ENCODE measurements at places on chromosomes 2 and 18.

GRCh38 chr2:74538881-74539339 lies 9.2 kb downstream of the HTRA2 start:
- DNase-seq = no peak

- DNase-seq = no peak
These were observed 68.1 kb downstream of the BOD1L2 start for GRCh38 chr18:57214976-57215375.

DNA sequence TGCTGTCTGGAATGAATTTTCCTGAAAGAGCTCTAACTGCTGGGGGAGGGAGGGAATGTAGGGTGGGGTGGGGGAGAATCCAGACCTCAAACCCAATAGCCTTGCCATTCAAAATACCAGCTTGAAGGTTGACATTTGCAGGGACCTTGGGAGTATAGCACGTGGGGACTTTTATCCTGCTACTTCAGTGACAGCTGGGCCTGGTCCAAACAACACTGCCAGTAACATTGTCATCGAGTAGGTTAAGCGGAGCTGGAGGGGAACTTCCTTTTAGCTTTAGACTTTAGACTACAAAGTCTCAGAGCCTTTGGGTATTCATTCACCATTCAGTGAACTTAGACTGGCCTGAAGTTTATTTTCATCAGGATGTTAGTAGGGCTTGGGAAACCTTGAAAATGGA lies 248.7 kb downstream of the MEIS1 start:
- DNase-seq = no peak

DNA sequence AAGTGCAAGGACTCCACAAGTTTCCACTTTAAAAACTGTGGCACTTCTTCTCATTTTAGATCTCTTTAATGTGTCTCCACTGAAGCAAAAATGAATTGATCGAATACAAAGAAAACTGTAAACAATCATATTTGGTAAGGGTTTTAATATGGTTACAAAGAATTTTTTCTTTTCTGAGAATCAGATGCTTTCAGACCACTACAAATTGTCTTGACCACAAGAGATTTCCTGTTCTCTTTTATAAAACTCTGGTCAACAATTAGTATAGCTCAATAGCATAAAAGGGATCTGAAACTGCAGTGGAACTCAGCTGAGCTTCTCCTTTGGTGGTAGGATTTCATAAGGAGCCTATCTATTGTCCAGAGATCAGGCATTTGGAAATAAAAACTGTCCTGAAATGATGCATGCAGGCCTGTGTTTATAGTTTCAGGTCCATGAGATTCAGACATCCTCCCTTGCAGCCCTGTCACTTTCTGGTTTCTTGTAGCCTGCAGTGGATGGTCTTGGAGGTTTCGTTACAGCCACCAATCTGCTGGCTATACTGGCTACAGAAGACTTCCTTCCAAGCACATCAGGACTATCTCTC lies 120.0 kb downstream of the DOCK10 start:
- DNase-seq = no peak

DNA sequence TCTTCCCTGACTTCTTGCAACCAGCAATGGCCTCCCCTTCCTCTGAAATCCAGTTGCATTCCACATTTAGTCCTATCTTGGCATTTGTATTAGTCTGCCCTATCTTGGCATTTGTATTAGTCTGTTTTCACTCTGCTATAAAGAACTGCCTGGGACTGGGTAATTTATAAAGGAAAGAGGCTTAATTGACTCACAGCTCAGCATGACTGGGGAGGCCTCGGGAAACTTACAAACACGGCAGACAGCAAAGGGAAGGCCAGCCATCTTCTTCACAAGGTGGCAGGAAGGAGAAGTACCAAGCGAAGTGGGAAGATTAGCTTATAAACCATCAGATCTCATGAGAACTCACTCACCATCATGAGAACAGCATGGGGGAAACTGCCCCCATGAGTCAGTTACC lies 234.5 kb upstream of the COPS8 start:
- DNase-seq = no peak

DNA sequence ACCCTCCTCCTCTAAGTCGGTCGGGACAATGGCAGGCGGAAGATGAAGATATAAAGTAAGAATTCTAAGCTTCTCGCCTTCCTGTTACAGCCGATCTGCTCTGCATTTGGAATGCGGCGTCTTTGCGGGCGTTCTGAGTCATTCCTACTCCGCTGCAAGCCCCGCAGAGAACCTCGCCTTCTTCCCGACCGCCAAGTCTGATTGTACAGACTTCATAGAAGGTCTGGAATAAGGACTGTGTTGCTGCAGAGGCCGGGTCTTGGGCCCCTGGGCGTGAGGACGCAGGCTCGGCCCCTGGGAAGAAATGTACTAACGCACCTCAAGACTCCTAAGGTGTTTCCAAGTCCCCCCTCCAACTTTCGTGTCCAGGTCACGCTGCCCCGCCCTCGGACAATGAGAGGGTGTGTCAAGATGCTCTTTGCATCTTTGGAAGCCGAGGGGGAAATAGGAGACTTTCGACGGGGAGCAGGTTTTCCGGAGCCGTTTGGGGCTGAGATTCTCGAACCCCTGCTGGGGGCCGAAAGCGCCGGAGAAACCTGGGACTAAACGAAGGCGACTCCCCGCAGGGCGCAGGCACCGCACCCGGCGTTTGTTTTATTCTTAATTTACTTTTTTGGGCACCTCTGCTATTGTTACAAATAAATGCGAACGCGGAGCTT lies 12.7 kb upstream of the PAX3 start:
- DNase-seq = no peak

- DNase-seq = no peak
These were observed 209.6 kb downstream of the SLC8A1 start for GRCh38 chr2:40242315-40242714.

DNA sequence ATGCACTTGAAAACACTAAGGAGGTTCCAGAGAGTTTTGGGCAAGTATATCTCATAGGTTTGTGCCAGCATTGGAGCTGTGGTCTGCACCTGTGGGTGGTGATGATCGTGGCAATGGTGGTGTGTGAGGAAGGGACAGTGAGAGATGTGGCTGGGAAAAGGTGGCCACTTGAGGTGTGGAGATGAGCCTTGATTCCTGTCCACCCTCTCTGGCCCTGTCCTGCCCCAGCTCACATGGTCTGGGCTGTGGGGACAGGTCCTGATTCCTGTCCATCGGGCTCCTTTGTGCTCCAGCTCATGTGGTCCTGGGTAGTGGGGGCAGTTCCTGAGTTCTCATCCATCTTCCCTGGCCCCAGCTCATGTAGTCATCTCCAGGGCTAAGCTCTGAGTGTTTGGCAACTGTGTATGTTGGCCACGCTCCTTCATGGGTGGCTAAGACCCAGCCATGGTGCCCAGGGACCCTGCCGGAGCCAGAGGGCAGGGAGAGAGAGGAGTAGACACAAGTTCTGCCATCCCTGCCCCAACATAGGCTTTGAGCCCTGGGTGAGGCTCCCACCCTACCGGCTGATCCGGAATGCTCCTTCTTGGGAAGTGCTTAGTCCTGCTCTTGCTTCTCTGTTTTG lies 294.4 kb upstream of the HDAC4 start:
- DNase-seq = no peak

DNA sequence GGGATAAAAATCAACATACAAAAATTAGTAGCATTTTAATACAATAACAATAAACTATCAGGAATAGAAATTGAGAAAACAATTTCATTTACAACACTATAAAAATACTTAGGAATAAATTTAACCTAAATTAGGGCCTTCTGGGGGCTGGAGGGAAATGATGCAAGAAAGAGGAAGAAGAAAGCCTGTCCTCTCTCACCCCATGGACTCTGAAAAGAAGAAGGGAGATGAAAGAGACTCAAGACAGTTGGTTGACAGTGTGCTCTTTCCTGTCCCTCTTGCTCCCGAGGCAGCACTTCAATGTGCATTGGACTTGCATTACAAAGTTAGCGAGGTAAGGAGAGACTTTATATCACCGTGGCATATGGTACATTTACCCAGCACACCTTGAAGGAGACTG lies 88.5 kb downstream of the VAPA start:
- DNase-seq = no peak

DNA sequence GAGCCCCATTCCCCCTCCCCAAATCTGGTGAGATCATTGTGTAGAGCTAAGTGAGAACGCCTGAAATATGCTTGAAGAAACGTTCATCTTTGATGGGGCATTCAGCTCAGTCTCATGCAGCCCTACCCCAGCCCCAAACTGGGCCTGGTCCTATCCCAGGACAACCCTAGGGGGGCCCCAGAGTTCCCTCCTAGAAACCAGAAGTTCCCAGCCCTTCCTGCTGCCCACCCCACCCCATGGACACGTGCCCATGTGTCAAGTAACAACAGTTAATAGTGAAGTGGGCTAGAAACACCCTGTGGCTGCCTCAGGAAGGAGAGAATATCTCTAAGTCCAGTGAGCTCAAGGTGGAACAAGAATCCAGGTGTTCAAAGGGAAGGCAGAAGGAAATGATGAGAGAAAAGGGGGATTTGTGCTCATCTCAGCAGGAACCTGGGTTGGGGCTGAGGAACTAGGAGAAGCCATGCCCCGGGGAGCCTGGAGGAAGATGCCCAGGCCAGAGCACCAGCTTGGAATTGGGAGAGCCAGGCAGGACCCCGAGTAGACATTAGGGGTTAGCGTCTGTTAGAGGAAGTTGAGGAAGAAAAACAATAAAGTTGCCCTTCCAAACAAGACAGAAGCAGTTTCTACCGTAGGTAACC lies 20.1 kb upstream of the SLC20A1 start:
- no peak for DNase-seq

GRCh38 chr2:21676676-21677075 lies 552.9 kb downstream of the TDRD15 start:
- no peak for DNase-seq

DNA sequence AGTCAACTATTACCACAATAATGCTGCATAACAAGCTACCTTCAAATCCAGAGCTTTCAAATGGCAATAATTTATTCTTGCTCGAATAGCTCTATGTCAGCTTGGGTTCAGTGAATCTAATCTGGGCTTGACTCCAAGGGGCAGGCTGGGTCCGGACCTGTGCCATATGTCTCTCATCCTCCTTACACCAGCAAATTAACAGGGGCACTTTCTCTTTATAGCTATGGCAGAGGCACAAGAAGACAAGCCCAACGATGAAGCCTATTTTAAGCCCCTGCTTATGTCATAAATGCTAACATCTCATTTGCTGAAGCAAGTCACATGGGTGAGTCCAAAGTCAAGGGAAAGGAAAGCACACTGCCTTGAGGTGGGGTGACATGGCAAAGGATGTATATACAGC lies 13.3 kb upstream of the ZNF521 start:
- no peak for DNase-seq

DNA sequence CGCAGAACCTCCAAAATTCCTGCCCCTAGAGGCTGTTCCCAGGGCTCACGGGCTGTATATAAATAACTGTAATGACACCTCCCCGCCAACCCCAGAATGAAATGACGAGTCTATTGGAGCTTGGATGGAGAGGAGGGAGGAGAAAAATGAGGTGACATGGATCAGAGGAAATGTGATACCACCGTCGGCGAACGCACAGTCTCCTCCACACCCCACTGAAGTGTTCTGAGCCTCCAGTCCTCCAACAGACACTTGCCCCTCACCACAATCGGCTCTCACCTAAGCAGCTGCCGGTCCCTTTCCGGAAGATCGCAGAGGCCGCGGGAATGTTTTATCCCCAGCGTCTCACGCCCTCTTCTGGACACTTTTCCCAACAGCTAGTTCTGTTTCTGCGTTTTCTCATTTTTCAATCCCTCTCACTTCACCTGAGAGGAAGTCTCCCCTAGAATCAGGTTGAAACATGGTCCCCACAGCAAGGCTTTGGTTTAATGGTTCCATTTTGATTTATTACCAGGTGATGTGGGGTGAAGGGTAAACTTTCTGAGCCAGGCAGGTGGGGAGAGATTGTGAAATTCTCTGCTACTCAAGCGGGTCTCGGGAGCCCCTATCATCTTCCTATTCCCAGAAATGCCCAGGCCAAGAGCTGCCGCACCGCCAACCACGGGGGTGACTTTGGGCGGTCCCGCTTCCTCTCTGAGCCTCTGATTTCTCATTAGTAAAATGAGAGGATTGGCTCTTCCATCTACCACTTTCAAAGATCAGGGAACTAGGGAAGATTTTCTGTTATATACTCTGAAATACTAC lies 9.1 kb upstream of the MYO5B start:
- no peak for DNase-seq

DNA sequence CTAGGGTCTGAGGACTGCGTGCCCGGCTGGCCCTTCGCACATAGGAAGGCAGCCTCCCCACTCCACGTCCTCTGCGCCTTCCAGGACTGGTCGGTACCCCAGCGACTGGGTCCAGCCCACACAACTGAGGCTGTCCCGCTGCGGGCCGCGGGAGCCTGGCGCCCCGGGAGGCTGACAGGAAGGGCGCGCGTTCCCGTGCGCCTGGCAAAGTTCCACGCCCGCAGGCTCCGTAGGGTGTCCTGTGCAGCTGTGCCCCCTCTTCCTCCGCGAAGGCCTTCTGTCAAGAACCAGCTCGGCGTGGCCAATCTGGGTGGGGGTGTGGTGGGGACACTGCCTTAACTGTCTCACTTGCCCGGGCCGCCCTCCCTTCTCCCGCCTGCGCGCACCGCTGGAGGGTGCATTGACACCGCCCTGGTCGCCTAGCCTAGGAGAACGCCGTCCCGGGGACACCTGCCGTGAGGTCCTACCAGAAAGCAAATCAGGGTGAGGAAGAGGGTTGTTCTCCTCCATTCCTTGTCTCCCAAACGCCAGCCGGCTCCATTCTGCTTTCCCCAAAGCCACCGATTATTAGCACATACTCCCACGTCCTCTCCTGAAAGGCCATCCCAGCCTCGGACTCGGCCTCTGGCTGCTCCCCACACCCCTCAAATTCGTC lies 618 bp upstream of the LYPD1 start:
- DNase-seq = no peak

DNA sequence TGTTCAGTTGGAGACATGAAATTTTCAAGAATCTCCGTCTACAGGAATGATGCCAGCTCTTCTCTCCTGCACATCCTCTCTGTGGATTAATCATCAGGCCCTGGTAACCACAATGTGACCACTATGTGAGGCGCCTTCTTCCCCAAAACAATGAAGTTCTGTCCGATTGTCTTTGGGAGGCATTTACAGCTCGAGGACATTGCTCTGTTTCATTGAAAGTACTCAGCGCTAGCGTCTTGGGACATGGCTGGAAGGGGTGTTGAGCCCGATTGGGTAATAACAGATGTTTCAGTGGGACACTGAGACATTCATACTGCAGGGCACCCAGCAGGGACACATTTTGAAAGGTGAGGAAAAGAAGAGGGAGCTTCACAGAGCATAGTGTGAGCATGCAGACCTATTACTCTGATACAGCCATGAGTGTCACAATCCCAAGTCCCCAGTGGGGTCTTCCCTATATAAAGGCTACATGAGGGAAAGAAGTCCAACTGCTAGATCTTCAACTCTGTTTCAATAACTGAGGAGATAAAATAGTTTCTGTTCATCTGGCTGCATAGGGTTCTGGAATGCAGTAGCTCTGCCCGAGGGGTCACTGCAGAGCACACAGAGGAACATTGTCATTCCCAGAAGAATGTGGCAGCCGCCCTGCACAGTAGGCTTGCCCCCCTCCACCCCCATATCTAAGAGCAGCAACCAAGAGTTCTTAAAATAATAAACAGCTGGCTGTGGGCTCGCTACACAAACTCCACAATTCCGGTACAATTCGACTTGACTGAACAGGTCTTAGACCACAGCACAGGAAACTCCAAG lies 237.3 kb downstream of the OSR1 start:
- DNase-seq = no peak

Data from effector memory CD4-positive, alpha-beta T cell (primary cell).